ENCODE measurements at places on chromosomes 12 and 14.

DNA sequence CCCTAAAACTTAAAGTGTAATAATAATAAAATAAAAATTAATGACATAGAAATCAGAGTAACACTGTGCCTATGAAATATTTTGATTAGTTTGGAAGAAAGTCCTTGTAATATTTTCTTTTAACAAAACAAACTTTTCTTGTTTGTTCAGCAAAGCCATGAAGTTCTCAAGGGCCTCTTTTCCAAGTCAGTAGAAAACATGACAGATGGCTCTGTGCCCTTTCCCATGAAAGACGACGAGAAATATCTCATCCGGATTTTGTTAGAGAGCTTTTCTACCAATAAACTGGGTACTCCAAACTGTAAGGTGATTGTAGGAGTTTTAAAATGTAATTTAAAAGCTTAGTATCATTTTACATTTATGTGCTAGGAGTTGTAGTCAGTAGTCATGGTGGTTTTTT lies 54.5 kb upstream of the ASPG start:
- H3K36me3 ChIP-seq = no peaks in the 10 kb centered on the region
- H3K4me1 ChIP-seq = no peaks in the 10 kb centered on the region
- no peak for DNase-seq
- peaks cover 4% of the 10 kb centered on the region for H3K27me3 ChIP-seq
- no peak overlapping the region for H3K4me3 ChIP-seq

- H3K27ac ChIP-seq = no peak overlapping the region
- H3K4me3 ChIP-seq = no peak overlapping the region
- no peaks in the 10 kb centered on the region for H3K36me3 ChIP-seq
- no peaks in the 10 kb centered on the region for H3K27me3 ChIP-seq
Observed at GRCh38 chr14:68716698-68717097, 76.2 kb downstream of the ZFP36L1 start.

GRCh38 chr14:34060651-34060999 lies 109.8 kb upstream of the EGLN3 start:
- H3K4me1 ChIP-seq = peaks cover 8% of the 10 kb centered on the region
- no peak overlapping the region for H3K27ac ChIP-seq
- H3K27me3 ChIP-seq = no peaks in the 10 kb centered on the region
- DNase-seq = no peak
- peak overlapping the region; percentile 47 for H3K4me3 ChIP-seq
- no peaks in the 10 kb centered on the region for H3K36me3 ChIP-seq

- no peaks in the 10 kb centered on the region for H3K36me3 ChIP-seq
- H3K4me3 ChIP-seq = peak overlapping the region; percentile 7
- no peak overlapping the region for H3K27ac ChIP-seq
- peaks cover 7% of the 10 kb centered on the region for H3K4me1 ChIP-seq
- no peaks in the 10 kb centered on the region for H3K27me3 ChIP-seq
Observed at GRCh38 chr12:94621662-94622359, 28.5 kb downstream of the TMCC3 start.

DNA sequence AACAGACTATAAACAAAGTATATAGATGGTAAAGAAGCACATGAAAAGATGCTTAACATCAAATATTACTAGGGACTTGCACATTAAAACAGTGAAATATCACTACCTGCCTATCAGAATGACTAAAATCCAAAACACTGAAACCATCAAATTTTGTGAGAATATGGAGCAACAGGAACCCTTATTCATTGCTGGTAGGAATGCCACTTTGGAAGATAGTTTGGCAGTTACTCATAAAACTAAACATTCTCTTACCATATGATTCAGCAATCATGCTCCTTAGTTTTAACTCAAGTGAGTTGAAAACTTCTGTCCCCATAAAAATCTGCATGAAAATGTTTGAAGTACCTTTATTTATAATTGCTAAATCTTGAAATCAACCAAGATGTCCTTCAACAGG lies 297.6 kb downstream of the DAD1 start:
- no peak overlapping the region for H3K27ac ChIP-seq
- DNase-seq = no peak
- H3K4me1 ChIP-seq = no peaks in the 10 kb centered on the region
- no peaks in the 10 kb centered on the region for H3K27me3 ChIP-seq
